Gastrocnemius medialis (tissue), 4 donors: ENCODE measurements at places on chromosomes 13 and 19. TPM values are rescaled to one million over a fixed set of nuclear protein-coding genes. Genes with fewer than 3 reads are reported as not detected.

The KCNN1 gene
- not detected for total RNA-seq

The KCNC3 gene
- total RNA-seq: 0.53 TPM

The CDC34 gene
- total RNA-seq: 174 TPM

The BCL2L12 gene
- total RNA-seq: 10.7 TPM

The FFAR2 gene
- not detected for total RNA-seq
